Neural crest cell (in vitro differentiated cells): ENCODE measurements at places on chromosomes 1 and 21. TPM values are rescaled to one million over a fixed set of nuclear protein-coding genes. Genes with fewer than 3 reads are reported as not detected.
A peak's percentile ranks its signal among the peaks of the same experiment; 100 is the strongest.

DNA sequence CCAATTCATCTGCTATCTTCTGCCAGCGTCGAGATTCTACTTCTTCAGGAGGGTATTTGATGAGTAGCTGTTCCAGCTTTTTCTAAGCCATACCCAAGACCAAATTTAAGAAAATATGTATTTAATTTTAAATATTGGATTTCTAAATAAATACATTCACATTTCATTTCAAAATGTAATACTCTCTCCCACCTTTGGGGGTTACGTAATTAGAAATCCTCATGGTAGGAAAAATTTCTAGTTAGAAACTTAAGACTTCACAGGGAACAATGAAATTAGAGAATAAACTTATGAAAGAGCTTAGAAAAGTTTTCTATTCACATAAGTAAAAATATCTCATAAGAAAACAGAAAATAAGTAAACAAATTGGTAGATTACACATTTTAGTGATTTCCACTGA lies 102.9 kb downstream of the ZZZ3 start:
- DNase-seq: no peak

DNA sequence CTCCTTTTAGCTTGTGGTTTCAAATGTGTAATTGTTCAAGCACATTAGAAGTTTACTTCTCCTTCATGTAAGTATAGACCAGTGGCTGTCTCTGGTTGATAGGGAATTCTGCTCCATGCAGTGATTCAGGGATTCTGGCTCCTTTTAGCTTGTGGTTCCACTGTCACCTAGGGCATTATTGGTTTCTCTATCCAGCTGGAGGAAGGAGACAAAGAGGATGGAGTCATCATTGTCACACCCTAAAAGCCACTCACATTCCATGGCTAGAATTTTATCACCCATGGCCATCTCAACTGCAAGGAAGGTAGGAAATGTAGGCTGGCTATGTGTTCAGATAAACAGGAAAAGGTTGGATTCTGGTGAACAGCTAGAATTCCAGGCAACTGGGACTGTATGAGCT lies 131.2 kb downstream of the URB2 start:
- DNase-seq: no peak

- no peak for DNase-seq
Observed at GRCh38 chr1:63847308-63847910, 73.6 kb downstream of the ROR1 start.

The AQP10 gene
- total RNA-seq: not detected in 2 replicates

GRCh38 chr1:70005386-70006034 lies 199.9 kb downstream of the LRRC40 start:
- DNase-seq: no peak

The DNALI1 gene
- 28.6 and 30.6 TPM in 2 replicates for total RNA-seq

GRCh38 chr1:18373882-18374493 lies 106.7 kb upstream of the KLHDC7A start:
- peak; percentile 43 for DNase-seq

- DNase-seq: no peak
Observed at GRCh38 chr1:12654004-12654567, 10.2 kb downstream of the AADACL4 start.

The CD1B gene
- total RNA-seq: not detected in 2 replicates

The KIF17 gene
- 1.1 and 1.6 TPM in 2 replicates for total RNA-seq

DNA sequence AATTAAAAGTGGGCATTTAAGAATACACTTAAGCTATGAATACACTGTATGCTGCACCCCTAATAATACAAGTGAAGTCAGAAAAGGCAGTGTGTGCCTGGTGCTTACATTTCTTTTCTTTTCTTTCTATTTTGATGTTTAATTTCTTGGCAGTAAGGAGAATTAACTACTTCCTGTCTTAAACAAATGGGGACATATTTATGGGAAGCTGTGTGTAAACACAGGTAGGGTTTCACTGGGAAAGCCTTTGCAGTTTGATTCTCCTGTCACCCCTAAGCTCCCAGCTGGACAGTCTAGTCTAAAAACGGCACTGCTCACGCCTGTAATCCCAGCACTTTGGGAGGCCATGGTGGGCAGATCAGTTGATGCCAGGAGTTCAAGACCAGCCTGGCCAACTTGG lies 146.0 kb downstream of the MIS18A start:
- DNase-seq: no peak

DNA sequence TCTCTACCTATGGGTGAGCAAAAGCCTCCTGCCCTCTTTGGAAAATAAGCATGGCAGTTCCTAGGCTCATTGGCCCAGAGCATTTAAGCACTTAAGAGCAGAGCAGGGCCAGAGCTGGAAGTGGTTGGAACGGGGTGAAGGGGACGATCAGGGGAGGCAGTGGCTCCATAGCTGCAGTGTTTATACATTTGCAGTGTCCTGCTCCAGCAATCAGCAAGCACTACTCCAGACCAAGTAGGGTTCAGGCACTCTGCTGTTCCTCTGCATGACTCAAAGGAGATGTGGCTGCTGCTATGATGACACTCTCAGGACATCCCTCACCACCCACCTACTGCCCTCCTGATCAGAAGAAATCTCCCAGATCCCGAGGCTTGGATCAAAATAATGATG lies 55.0 kb downstream of the TRABD2B start:
- DNase-seq: no peak

DNA sequence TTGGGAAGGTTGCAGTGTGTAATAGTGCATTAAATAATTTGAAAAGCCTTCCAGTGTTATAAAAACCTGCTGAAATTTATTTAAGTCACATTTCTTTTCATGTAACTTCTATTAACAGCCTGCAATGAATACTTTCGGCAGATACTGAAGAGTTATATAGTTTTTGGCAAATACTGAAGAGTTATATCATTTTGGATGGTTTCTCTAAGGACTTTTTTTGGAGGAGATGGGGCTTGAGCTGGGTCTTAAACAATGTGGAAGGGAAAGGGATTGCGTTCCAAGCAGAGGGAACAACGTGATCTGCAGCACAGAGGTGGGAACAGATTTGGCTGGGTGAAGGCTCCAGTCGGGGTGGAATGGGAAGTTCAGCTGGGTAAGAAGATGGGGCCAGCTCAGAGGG lies 39.8 kb downstream of the MTR start:
- no peak for DNase-seq

DNA sequence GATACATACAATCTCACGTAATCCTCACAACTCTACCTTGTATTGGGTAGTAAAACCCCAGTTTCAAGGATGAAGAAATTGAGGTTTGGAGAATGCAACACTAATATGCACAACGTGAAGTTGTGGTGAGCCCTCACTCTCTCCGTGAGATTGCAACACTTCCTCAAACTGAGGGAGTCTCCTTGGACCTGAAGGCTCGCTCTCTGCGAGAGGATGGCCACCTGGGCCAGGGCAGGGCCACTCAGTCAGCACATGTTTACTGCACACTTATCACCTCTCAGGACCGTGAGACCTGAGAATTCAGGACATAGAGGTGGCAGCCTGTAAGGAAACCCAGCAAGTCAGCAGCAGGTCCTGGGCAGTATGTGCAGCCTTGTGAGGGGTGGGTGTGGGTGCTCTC lies 8.7 kb downstream of the SH3BP5L start:
- DNase-seq: no peak

The CFHR2 gene
- not detected in 2 replicates for total RNA-seq

DNA sequence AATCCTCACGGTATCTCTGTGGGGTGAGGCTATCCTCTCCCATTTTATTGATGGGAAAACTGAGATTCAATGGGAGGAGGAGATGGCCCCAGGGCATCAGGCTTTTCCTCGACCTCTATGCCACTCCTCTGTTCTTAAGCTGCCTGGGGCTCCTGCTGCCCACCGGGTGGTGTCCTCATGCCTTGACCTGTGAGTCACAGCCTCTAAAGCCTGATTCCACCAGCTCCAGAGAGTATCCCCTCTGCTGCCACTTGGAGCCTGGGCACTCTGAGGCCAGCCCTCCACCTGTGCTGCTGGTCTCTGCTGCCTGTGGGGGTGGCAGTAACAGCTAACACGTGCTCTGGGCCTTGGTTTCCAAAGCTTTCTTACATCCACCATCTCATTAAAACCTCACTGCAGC lies 241.2 kb downstream of the TRABD2B start:
- DNase-seq: no peak

DNA sequence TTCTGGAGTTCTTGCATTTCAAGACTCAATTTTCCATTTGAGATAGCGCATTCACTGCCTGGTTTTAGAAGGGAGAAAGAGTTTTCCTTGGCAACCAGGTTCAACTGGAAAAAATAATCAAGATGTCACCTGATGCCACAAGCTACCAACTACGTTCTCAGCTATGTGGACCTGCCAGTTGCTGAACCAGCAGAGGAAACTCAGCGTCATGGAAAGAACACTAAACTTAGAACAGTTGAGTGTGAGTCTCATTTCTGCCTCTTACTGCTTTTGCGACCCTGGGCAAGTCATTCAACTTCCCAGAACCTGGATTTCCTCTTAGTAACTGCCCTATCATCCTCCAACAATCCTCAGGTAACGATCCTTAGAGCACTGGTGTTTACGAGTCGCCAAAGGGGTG lies 373.0 kb upstream of the ESRRG start:
- no peak for DNase-seq

- no peak for DNase-seq
Observed at GRCh38 chr1:93675931-93676330, 5.7 kb downstream of the BCAR3 start.

GRCh38 chr1:39047374-39048229 lies 21.5 kb downstream of the NDUFS5 start:
- DNase-seq: no peak

The OVAAL gene
- total RNA-seq: not detected in 2 replicates

GRCh38 chr1:36782785-36783184 lies 251.5 kb downstream of the GRIK3 start:
- no peak for DNase-seq

DNA sequence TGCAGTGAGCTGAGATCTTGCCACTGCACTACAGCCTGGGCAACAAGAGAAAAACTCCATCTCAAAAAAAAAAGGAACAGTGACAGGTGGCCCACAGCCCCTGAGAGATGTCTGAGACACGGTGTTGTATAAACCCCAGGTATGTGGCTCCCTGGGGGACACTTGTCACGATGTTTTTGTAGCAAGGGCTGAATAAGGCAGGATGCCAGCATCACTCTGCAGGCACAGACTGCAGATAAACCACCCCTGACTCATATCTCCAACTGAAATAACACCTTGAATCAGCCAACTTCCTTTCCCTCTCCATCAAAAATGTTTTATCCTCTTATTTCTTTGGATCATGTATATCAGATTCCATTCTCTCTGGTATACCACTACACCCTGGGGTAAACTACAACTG lies 52.5 kb downstream of the NMNAT2 start:
- no peak for DNase-seq

- no peak for DNase-seq
Observed at GRCh38 chr1:101757985-101758384, 238.7 kb downstream of the OLFM3 start.

DNA sequence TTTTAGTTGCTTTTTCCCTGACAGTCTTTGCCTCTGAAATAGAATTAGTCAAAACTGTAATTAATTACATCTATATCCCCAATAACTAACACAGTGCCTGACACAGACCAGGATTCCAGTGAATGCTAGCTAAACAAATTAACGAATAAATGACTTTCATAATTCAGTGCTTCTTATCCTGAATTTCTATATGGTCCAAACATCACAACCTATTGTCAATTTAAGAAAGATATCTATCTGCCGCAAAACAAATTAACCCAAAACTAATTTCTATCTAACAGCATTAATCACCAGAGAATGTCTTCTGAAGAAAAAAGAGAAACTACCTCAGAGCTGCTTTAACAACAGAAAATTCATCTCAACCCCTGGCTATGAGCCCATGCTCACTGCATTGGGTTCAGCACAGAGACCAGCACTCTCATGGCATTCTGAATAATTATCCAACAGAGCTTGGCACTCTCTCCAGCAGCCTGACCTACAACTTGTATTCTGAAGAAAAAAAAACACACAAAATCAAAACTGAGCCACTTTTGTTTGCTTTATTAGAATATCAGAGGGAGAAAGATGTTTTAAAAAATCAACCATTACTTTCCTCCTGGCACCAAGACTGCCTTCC lies 547.3 kb upstream of the BEND5 start:
- DNase-seq: no peak

- DNase-seq: peak; percentile 53
Observed at GRCh38 chr1:182279724-182280503, 111.7 kb downstream of the GLUL start.

DNA sequence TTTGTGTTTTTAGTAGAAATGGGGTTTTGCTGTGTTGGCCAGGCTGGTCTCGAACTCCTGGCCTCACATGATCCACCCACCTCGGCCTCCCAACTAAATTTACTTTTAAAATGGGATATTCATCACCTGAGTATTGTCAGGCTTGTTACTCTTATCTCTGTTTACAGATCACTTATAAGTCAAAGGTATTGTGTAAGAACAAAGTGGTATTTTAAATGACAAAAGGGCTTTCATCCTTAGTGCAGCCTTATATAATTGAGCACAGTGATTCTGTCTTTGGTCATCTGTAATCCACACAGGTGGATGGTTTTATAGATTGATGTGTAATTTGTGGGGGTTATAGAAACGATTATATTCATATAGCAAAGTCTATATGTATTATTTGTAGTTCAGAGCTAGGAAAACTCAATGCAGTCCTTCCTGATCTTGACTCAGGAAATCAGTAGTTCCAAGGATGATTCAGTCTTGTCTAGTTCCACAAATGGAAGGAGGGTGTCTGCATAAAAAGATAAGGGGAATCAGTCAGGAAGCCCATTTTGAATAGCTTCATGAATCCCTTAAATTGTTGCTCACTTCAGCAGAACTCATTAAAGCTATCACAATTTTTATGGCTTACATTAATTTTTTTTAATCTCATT lies 34.6 kb downstream of the STXBP3 start:
- no peak for DNase-seq

- DNase-seq: no peak
Observed at GRCh38 chr1:8529901-8530300, 212.0 kb downstream of the SLC45A1 start.
